ENCODE measurements at places on chromosomes 12 and 14.

DNA sequence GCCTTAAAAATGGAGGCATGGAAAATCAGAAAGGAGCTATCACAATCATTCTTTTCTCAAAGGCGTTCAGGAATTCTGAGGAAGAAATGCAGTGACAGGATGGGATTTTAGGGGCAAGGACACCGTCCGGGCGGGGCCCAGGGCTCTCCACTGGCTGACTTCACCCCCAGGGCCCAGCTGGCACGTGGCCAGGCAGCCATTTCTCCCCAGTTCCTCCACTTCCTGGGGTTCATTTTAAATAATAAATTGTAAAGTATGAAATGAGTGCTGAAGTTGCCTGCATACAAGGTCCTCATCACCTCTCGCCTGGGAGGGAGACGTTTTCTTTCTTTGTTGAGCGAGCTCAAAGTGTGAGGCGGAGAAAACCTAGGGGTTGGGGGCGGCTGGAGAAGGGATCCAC lies 73.8 kb downstream of the WDR20 start:
- no peak for DNase-seq

DNA sequence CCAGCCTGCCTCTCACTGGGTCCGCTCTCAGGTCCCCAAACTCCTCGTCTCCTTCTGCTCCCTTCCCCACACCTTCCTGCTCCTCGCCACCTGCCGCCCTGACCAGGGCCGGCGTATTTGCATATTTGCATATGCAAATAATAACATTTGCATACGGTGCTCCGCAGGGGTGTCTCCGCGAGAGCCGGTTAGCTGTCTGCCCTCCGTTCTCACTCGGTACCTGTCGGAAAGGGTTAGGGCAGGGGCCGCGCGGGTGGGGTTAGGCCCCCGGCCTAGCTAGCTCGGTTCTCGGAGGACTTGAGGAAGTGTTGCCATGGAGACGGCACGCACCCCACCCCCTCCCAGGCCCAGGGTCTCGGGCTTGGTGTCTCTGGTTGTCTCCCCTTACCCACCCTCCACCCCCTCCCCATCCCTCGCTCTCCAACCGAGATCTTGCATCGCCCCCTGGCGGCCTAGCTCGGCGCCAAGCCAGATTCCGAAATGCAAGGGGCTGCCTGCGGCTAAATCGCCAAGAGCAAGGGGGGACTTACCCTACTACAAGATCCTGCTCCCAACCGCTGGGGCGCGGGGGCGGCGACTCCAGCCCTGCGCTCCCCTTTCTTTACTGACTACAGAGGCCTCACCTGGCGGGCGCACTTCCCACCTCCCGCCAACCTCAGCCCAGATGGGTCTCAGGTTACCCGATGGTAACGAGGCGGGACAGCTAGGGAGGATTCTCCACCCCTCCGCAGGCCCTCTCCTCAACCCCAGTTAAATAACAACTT lies 8.1 kb downstream of the STAC3 start:
- DNase-seq: peak; percentile 76

DNA sequence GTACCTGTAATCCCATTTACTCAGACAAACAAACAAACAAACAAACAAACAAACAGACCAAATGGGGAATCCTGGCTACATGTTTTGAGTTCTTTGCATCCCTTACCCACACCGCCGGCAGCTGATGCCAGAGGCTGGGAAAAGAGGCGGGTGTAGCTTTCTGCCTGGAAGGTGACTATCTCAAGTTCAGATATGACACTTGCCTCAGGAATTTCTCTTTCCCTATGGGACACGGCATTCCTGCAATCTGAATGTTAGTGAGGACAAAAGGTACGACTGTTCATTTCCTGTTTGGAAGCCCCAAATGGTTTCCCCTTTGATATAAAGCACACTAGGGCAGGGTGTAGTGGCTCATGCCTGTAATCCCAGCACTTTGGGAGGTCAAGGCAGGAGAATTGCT lies 2.9 kb downstream of the MYL2 start:
- DNase-seq: no peak

GRCh38 chr12:124216966-124217365 lies 77.9 kb upstream of the RFLNA start:
- DNase-seq: no peak

DNA sequence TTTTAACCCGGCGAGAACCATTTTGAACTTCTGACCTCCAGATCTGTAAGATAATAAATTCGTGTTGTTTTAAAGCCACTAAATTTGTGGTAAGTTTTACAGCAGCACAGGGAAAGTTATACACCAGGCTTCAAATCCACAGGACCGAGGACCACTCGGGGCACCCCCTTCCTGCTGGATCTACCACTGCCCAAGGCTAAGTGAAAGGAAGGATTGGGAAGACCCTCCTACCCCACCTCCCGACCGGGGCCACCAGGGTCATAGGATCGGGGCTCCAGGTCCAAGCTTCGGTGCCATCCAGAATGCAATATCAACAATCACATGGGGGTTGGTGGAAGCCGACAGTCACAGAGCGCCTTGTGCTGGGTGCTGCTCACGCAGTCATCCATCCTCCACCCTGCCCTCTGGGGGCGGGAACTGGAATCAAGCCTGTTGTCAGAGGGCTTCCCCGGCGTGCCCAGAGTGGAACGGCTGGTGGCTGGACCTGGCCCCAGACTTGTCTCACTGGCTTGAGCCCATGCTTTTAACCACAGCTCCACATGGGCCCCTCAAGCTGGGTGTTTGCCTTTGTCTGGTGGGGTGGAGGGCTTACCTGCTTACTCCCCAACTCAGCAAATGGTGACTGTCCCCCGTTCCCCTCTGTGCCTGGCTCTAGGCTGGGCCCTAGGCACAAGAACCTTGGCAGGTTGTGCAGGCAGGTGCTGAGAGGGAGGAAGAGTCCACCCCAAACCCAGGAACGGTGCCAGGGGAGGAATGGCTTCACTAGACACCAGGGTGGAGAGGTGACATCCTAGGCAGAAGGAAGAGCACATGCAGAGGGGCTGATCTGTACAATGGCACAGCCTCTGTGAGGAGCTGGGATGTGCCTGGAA lies 180.3 kb upstream of the RTL1 start:
- DNase-seq: no peak

- no peak for DNase-seq
Observed at GRCh38 chr12:53567961-53568808, 58.0 kb downstream of the ATF7 start.

DNA sequence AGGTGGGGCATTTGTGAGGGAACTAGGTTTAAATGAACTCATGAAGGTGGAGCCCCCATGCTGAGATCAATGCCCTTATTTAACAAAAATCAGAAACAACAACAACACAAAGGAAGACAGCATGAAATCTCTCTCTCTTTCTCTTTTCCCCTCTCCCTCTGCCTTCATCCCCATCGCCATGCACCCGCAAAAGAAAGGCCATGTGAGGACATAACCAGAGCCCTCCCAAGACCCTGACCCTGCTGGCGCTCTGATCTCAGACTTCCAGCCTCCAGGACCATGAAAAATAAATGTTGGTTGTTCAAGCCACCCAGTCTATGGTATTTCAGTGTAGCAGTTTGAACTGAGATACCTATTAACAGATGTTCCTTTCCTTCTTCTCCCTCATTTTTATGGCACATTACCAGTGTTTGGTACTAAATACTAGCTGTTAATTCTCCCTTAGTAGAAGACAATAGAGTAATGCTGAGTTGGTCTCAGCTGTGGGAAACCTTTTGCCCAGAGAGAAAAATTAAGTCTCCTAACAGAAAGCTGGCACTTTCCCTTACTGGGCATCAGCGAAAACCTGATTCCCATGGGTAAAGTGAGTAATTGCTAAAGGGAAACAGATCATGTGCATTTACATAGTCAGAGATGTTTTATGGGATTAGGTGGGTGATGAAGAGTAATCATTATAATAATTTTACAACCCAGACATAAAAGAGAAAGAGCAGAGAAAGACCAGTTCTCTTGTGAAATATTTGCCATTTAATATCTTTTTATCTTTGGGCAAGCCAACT lies 264.0 kb upstream of the PLEKHG7 start:
- DNase-seq: no peak

DNA sequence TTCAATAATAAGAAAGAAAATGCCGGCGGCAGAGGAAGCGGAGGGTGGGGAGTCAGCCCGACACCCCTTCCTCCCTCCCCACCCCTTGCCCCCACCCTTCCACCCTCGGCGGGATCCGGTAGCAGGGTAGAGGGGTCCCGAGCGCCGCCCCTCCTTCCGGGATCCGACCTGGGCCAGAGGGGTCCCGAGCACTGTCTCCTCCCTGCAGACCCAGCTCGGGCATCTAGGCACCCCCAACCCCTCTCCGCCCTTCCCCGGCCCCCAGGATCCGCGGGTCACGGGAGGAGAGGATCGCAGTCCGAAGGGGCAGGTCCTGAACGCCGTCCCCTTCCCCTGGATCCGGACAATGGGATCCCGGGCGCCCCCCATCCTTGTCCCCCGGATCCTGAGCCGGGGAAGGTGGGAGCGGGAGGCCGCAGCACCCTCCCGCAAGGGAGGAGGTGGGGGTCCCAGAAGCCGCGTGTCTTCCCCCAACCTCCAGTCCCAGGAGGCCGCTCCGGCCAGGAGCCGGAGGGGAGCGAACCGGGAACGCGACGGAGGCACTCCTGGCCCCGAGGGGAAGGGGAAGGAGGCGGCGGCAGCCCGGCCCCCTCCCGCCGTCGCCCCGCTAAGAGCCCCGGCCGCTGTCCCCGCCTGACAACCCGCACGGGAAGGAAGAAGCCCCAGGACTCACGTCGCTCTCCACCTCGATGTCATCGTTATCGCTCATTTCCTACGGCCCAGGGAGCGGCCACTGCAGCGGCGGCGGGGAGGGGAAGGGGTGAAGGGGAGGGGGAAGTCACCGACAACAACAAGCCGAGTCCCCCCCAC lies 481 bp downstream of the MAX start:
- peak; percentile 41 for DNase-seq

DNA sequence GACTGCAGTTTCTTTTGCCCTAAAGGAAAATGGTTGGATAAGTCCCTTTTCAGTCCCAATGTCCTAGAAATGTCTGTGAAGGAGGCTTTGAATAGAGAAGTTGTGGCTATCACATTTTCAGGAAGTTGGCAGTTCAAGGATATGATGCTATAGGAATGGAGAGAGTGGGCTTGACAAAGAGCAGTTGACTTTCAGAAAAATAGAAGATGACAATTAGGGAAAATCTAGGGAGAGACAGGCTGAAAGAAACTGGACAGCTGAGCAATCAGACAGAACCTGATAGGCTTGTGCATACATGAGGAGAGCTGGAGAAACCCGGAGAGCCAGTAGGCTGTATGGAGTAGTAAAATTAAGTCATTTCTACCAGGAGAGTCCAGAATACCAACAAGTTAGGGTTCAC lies 50.5 kb downstream of the LMNTD1 start:
- no peak for DNase-seq

- DNase-seq: no peak
Observed at GRCh38 chr12:31797230-31797872, 68.5 kb upstream of the AMN1 start.

- no peak for DNase-seq
Observed at GRCh38 chr14:94044476-94045091, 18.4 kb downstream of the OTUB2 start.

DNA sequence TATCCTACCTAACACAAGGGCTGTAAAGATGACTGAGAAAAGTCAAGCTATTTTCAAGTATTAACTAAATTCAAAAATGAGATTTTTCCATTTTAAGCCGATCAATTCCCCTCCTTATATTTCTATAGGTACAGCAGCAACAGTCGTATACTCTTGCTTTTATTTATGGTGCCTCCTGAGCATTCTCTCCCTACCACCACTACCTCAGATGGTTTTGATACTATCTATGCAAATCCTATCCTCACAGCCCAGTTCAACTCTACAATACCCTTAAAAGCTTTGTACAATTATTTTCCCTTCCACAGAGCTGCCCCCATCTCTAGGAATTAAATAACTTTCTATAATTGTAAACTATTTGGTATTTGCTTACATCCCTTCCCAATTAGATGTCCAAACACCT lies 52.1 kb downstream of the GALC start:
- no peak for DNase-seq

DNA sequence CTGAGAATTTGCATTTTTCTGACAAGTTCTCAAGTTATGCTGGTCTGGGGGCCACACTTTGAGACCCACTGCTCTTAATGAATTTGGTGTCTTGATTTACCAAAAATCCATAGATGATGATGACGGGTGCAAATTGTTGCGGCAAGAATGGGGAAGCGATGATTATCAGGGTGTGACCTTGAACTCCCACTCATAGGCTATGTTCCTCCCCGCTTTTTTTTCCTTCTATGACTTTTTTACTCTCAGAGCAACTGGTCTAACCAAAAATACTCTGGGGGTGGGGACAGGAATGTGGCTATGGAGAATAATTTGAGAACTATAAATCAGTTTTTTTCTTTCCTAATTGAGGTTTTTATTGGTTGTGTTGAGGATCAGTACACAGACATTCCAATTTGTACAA lies 83.6 kb downstream of the PPFIBP1 start:
- DNase-seq: no peak

DNA sequence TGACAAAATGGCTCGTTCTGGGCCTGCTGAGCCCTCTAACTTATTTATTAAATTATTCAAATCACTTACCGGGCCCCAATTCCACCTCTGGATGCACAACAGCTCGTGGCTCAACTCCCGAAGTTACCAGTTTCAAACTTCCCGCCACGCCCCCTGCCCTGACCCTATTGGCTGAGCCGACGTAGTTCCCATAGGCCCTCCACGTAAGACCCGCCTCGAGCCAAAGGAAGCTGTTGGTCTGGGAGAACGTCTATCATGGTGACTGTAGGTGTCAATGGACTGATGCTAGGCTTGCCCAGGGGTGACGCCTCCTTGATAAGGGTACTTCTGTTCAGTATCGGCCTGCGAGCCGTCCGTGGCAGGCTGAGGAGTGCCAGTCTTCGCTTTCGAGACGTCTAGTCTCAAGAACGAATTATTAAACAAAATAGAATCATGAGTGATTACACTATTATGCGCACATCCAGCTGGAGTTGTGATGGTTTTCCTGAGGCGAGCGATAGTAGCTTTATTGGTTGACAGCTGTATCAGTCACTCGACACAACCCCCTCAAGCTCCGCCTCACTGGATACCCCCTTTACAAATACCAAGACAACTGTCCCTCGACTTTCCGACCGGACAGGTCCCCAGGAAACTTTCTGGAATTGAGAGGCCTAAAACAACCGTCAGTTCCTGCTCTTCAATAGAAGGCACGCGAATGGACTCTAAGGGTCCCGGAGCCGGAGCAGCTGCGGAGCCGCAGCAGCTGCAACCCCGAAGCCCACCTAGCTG lies at the start of gene CDCA3:
Gene CDCA3 (minus strand): TSS at position 134 of the 768 bp plus-strand sequence. CDS start 334 bp downstream, outside the sequence.
- peak; percentile 99 for DNase-seq

DNA sequence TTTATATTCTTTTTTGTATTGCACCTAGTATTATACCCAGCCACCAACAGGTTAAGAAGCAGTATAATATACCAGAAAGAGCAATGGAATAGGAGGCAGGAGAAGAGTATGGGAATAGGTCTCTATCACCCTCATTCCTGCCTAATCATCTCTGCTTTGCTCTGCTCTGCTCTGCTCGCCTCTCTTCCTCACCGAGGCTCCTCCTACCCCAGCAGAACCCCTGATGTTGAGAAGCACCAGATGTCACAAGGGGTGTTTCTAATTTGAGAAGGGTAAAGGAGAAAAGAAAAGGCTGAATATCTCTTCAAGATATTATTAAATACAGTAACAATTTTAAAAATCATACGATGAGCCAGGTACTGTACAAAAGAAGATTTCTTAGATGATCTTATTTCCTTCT lies 89.0 kb downstream of the STON2 start:
- DNase-seq: peak; percentile 36
